ENCODE measurements at places on chromosomes 6 and 20.

DNA sequence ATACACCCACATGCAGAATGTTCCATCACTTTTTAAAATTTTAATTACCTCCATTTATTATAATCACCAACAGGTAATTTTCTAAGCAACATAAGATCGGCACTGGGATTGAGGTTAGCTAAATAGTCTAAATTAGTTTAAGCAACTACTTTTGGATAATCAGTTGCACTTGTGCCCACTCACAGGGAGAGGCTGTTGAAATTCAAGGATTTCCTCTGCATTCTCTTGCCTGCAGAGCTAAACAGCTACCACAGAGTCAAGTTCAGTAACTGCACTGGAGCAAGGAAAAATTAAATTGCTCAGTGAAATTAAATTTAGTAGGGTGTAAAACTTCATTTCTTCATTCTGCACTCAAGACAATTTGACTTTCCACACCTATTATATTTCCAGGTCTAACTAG lies 120.7 kb upstream of the CCDC28A start:
- DNase-seq = no peak

DNA sequence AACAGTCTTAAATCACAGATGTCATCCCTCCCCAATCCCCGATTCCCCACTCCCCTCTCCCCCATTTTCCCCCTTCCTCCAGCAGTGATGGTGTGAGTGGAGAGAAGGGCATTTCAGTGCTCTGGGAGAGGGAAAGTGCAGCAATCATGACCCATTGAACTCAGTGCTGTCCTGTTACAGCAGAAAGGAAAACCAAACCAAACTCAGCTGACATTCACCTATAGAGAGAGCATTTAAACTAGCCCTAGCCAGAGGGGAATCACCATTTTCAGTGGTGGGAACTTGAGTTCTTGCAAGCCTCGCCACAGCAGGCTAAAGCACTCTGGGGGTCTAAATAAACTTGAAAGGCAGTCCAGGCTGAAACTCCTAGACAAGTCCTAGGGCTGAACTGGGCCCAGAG lies 129.9 kb upstream of the COL21A1 start:
- no peak for DNase-seq

DNA sequence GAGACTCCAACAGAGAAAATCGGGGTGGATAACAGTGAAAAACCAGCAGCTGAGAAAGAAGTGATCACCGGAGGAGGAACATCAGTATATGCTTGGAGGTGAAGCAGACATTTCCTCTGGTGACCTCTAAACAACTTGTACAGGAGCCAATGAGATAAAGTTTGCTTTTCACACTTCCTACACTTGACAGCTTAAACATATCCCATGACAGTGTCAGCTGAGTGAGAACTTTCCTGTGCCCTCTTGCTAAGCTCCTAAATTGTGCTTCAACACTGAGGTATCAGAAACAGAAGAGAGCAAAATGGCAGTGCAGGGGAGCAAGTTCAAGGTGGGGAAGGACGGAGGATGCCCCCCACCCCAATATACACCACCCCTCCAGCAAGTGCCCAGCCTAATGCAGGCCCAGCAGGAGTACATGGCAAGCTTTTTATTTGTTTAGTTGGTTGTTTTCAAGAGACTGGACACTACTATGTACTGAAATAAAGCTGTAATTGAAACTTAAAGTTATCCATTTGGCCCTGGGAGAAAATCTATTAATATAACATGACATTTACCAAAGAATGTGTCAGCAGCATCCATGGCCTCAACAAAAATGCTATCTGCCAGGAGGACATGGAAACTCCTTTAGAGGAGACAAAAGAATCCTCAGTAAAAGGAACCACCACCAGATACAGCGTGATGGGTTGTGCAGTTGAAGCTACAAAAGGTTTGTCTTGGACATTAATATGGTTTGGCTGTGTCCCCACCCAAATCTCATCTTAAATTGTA lies 540.2 kb downstream of the PRKN start:
- DNase-seq = no peak

DNA sequence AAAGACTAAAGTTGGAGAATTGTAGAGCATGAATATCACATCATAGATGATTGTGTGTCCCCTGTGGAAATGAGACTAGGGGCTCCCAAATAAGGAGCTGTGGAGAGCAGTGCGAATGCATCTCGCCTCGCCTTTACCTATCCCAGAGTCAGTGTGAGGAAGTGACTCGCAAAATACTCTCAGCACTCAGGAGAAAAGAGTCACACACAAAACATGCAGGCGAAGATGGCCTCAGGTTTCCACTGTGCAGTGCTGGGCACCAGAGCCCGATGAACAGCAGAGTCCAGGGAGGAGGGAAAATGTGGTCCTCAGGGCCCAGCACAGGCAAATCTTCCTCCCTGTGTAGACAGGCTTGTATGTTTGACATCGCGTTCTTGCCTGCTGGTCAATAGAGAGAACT lies 126.5 kb upstream of the AFDN start:
- DNase-seq = no peak

DNA sequence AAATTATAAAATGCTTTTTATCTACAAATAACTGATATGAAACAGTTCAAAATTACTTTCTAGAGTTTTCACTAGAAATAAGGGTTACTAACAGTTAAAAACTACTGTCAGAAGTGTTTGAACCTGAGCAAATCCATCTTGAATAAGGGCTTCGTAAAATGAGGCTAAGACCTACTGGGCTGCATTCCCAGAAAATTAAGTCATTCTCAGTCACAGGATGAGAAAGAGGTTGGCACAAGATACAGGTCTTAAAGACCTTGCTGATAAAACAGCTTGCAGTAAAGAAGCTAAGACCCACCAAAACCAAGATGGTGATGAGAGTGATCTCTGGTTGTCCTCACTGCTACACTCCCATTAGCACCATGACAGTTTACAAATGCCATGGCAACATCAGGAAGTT lies 93.7 kb downstream of the PLG start:
- no peak for DNase-seq

GRCh38 chr6:116406678-116407345 lies 36.1 kb downstream of the DSE start:
- DNase-seq = no peak

- no peak for DNase-seq
Measured at GRCh38 chr6:143038833-143039232, 21.9 kb upstream of the AIG1 start.

DNA sequence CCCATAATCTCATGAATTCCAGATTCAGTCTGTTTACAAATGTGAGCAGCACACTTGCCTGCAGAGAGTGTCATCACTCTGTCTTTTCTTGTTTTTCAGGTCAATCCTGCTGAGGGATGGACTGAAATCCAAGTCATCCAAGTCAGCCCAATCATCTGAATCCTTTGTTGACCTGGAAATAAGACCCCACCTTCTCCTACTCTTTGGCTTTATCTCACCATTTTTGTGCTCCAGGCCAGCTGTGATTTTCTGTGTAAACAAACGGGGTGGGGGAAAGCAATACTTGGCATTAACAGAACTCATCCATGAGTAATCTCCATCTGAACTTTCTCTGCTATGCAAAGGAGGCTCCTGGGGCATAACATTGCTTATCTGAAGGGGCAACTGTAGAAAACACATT lies 16.9 kb upstream of the GSTA4 start:
- DNase-seq = no peak

DNA sequence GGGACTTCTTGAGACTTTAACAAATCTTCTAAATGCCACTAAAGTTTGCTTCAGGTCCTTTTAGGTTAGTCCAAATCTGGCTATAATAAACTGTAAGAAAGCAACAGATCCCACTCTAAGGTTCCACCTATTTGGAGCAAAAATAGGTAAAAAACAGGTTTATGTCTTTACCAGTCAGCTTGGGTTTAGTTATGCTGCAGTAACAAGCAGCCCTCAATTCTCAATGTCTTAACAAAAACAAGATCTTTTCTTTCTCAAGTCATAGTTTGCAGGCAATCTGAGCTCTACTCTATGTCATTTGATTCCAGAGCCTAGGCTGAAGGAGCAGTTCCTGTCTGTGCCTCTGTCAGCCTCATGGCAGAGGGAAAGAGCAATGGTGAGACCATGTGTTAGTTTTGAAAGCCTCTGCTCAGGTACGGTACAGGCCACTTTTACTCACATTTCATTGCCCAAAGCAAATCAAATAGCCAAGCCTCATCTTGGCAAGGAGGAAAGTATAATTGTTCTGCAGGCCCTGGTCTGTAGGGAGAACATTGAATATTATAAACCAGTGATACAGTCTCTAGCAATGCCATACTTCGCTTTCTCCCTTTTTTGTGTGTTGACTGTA lies 108.6 kb downstream of the CD83 start:
- no peak for DNase-seq

Measured in NB4 (cell line).